ENCODE measurements at places on chromosomes 13 and 19.

- DNase-seq, result no peak
These were observed 5.3 kb downstream of the USHBP1 start for GRCh38 chr19:17259118-17259780.

DNA sequence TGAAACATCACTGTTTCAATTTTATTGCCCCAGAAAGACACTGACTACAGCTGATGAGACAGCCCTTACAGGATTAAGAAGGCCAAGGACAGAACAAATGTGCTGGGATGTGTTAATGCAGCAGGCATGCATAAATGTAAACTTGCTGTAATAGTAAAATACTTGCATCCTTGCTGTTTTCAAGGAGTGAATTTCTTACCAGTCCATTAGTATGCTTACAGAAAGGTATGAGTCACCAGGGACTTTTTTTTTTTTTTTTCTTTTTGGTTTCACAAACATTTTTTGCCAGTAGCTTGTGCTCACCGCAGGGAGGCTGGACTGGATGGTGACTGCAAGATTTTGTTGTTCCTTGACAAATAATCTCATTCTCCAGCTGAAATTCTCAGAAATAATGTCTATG, 55.1 kb downstream of the GPR180 start:
- DNase-seq, result no peak

- DNase-seq, result no peak
These were observed 145.2 kb downstream of the DIAPH3 start for GRCh38 chr13:60018536-60018935.

DNA sequence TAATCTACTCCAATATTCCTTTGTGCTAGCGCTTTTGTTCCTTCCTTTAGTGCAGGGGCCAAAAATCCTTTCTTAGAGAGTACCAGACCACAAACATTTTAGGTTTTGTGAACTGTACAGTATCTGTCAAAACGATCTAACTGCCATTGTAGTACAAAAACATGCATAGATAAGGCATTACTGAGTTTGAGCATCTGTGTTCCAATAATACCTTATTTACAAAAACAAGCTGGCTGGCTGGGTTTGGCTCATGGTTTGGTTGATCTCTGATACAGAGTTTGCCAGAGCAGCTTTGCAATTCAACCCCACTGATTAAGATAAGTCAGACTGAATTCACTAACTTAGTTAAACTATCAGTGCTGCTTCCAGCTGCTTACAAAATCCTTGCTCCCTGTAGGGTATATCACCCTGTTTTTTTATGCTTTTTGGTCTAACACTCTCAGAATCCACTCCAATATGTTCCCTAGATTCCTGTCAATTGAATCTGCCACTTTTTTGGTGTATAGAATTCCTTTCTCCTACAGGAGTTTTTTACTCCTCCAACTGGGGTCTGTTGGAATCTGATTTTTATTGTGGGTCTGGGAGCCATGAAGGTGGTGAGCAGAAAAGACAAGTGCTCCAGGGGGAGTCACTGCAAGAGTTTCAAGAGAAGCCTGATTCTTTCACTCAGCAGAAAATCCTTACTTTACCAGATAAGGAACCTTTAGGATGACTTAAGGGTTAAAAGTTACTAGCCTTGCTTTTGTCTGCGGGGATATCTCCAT, 1399.4 kb downstream of the EFNB2 start:
- DNase-seq, result no peak

DNA sequence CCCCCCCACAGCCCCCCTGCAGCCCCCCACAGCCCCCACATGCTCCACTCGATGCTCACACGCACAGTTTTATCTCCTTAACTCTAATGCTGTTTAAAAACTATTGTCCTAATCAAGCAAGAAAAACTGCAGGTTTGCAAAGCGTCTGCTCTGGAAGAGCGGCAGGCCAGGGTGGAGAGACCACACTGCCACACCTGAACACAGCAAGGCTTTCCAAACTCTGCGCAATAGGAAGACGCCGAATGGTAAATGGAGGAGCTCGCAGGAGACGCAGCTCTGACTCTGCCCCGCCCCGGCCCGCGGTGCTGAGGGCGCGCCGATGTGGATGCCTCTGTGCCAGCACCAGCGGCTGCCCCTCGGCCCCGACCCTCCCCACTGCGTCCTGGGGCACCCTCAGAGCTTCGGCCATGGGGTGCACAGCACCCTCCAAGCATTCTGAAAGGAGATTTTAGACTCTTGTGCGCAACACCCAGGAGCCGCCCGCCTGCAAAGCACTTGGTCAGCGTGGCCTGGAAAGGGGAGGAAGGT, 32.4 kb downstream of the RASA3 start:
- DNase-seq, result no peak

GRCh38 chr13:110642291-110642981, 27.1 kb downstream of the NAXD start:
- no peak for DNase-seq

DNA sequence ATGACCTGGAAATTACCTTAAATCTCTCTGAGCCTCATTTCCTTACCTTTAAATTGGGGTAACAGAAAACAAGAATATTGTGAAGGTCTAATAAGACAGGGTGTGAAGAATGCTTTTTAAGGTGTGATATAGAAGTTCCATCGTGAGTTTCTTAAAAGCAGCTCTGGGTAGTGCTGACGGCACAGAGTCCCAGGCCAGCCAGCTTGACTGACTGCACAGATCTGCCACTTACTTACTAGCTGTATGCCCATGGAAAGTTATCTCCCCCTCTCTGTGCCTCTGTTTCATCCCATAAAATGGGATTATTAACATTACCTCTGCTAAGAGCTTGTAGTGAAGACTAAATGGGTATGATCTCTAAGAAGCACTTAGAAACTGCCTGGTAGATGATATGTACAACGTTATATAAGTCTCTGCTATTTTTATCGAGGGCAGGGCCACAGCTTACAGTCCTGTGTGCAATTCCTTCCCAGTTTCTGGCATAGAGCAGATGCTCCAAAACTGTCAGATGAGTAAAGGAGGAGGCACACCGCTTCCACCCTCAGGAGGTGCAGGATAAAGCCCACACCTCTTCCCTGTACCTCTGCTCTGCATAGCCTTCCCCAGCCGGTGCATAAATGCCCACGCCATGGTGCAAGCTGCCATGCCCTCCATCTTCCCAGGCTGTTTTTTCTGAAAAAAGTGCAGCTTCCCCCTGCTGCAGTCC, 99.6 kb downstream of the MBNL2 start:
- DNase-seq, result no peak

DNA sequence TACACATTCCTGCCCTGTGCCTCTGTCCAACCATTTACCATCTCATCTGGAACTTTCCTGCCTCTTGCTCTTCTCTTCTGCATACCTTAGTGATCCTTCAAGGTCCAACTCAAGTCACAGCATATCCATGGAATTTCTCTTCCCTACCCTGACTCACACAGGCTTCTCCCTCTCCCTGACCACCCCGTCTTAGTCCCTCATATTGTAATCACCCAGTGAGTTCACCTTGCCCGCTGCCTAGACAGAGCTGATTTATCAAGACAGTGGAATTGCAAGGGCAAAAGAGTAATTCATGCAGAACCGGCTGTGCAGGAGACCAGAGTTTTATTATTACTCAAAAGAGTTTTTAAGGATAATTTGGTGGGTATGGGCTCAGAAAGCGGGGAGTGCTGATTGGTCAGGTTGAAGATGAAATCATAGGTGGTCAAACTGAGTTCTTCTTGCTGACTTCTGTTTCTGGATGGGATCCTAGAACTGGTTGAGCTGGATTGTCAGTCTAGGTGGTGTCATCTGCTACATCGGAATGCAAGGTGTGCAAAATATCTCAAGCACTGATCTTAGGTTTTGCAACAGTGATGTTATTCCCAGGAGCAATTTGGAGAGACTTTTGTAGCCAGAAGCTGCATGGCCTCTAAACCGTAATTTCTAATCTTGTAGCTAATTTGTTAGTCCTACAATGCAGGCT, 67.2 kb downstream of the HSPH1 start:
- DNase-seq, result no peak

- DNase-seq, result no peak
These were observed 33.4 kb downstream of the DNAJC3 start for GRCh38 chr13:95710313-95710712.

GRCh38 chr19:4801085-4801619, 9.6 kb downstream of the FEM1A start:
- no peak for DNase-seq

DNA sequence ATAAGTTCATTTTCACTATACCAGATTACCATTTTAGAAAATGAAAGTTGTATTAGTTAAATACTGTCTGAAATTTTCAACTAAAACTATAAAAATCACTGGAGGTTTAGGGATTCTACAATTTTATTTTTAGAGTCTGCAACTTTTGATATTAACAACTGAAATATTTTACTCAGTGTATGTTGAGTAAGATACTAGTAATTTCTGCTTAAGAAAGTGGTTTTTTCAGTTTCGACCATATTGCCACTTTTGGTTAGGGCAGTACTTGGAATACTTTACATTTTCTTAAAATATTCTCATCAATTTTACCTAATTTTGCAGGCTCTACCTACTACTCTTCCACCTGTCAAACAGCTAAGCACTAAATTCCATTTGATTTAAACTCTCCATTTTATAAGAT, 59.6 kb downstream of the KCNRG start:
- no peak for DNase-seq

- no peak for DNase-seq
These were observed 9.9 kb upstream of the SPART start for GRCh38 chr13:36356058-36356457.
